Regular cardiac myocyte (primary cell): ENCODE measurements at places on chromosomes 4 and X. TPM values are rescaled to one million over a fixed set of nuclear protein-coding genes. Genes with fewer than 3 reads are reported as not detected.

MAGEA11 gene
- total RNA-seq = not detected in 2 replicates

RAB40AL gene
- 0.28 TPM in 1 of 2 replicates, not detected in the other for total RNA-seq

PPP2R2C gene
- not detected in 2 replicates for total RNA-seq

KLHL13 gene
- total RNA-seq = 3.4 and 7.1 TPM in 2 replicates

LDB2 gene
- 15.5 and 27.1 TPM in 2 replicates for total RNA-seq
